ENCODE measurements at places on chromosomes 5 and 9. TPM values are rescaled to one million over a fixed set of nuclear protein-coding genes. Genes with fewer than 3 reads are reported as not detected.

JADE2 gene
- total RNA-seq, result 262 TPM

- DNase-seq, result no peak
These were observed 713.9 kb downstream of the EFNA5 start for GRCh38 chr5:106956886-106957285.

DNA sequence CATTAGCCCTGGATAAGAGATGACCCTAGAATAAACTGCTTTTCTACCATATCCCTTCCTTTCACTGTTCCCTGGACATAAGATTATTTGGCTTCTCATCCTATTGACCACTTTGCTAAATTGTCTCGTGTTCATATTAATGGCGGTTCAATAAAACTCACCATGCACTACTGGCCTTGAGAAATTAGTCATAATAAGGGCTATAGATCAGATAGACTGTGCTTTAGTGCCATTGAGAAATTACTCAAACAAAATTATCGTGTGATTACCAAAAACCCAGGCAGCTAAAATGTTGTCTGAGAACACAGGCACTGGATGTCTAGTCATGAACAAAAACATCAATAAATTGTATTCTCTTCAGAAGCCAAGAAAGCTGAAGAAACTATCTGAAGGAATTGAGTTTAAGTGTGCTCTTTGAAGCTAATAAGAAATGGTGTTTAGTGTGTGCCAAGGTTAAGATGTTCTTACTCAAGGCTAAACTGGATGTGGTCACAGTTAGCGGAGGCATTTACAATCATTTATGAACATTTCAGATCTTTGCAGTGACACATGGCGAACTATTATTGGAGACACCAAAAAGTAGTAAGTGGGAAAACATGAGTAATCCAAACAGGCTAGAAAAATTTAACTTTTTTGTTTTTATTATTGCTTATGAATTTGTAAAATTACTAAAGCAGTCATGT is 460.4 kb upstream of the RORB start:
- no peak for DNase-seq

DNA sequence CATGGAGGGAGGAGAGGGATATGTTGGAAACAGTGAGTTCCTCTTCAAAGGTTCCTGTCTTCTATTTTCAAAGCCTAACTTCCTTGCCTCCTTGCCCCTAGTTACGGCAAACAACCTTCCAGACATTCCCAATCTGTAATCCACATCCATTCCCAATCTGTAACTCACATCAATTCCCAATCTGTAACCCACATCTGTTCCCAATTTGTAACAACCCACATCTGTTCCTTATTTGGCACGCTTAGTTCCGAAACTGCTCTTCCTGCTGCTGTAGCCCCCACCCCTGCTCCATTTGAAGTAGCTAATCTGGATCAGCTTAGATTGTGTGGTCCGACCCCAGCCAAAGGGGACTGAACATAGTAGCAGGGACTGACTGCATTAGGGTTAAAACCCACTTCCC is 23.9 kb upstream of the IDNK start:
- no peak for DNase-seq

DNA sequence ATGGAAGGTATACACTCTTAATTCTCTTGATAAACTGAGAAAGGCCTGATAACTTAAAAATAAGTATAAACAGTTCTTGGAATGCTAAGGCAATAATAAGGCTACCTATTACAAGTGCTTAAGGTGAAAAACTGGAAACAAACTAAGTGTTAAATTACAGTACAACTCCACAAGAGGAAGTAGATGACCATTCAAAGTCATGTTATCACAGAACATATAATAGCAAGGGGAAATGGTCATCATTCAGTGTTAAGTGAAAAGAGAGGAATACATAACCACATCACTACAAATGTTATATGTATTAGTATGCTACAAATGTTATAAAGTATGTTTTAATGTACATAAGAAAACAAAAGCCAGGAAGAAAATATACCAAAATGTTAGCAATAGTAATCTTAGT is 135.9 kb downstream of the CCDC192 start:
- DNase-seq, result no peak
